ENCODE measurements at places on chromosomes 2 and 18. TPM values are rescaled to one million over a fixed set of nuclear protein-coding genes. Genes with fewer than 3 reads are reported as not detected.

The REG1B gene
- 395 TPM for total RNA-seq

DNA sequence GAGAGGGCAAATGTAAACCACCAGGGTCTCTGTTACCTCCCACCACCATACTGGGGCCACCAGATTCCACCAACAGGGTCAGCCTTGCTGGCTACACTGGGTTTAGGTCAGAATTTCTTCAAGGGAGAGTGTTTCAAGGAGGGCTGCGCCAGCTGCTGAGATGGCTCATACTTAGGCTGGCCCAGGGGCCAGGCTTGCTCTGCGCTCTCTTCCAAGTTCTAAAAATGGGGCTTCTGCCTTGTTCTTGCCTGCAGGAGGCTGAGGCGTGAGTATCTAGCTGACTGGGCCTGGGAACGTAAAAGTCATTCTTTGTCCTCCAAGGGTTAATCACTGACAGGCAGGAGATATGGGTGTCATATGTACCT is 28.1 kb downstream of the MRPL33 start:
- no peak for DNase-seq

DNA sequence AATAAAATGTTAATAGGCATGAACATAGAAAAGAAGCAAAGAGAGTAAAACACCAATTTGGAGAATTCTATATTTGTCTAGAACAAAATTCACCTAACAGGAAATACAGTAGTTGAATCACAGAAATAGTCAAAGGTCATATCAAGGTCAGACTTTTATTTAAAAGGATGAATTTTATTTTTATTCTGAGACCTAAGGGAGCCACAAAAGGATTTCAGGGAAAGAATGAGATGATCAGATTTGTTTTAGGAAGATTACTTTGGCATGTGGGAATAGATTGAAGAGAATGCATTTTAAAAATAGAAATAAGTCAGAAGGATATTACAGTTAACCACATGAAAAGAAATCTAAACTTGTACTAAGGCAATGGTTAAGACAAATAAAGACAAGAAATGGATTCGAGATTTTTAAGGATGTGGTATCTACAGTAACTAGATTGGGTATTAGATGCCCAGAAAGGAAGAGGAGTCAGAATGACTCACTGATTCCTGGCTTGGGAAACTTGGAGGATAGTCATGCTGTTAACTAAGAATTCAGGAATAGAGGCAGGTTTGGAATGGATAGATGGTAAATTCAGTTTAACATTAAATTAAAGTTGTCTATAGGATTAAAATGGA is 56.0 kb downstream of the METTL4 start:
- no peak for DNase-seq

DNA sequence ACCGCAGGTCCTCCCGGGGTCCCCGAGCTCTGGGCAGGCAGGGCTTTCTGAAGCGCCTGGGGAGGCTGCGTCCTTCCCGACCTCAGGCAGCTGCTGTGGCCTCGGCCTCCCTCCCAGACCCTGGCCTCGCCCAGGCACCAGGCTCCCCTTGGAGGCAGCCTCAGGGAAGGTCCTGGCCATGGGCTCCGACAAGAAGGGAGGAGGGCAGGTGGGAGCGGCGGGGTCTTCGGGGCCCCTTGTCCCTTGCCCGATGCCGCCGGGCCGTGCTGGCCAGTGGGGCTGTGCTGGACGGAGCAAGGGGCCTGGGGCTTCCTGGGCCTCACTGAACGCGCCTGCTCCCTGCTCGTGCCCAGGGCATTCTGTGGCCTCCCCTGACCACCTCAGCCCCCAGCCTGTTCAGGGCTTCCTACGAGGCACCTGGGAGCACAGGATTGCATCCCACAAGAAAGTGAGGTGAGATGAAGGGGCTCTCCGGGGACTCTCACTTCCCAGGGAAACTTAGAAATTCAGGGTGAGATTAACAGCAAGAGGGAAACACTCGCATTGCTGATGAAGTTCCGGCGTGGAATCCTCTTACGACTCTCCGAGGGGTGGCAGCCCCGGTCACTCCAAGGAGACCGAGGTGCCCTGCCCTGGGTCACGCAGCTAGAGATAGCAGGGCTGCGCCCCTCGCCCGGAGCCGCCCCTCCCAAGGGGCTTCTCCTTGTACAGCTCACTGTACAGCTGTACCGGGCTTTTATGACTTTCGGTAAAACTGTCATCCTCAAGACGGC is 778 bp downstream of the MFSD2B start:
- no peak for DNase-seq

The EIF4E2 gene
- total RNA-seq: 62.7 TPM

The GAL3ST2 gene
- 46.5 TPM for total RNA-seq

DNA sequence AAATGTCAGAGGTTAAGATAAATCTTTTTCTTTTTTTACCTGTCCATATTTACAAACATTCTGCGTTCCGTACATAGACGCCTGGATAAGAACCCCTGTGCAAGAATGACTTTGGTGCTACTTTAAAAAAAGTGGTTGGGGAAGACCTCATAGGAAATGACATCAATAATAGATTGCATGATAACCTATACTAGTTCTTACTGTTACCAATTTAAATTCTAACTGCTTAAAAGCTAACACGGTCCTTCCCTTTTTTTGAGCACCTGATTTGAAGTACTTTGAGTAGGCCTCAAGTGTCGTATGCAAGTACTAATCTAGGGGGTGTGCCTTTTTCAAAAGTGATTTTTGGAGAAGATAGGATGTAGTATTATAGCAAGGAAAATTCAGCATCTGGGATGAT is 2.1 kb downstream of the SLC39A10 start:
- no peak for DNase-seq
